ENCODE measurements at places on chromosomes 1 and 21. TPM values are rescaled to one million over a fixed set of nuclear protein-coding genes. Genes with fewer than 3 reads are reported as not detected.

The EFCAB7 gene
- 7.6 TPM for total RNA-seq

The CD34 gene
- 0.53 TPM for total RNA-seq

The TRIM67 gene
- total RNA-seq, result under 0.01 TPM

The S100A8 gene
- total RNA-seq, result not detected

The E2F2 gene
- total RNA-seq, result 0.93 TPM

The LCK gene
- total RNA-seq, result not detected

The AMY2B gene
- total RNA-seq, result 10.6 TPM

The AMY2A gene
- total RNA-seq, result not detected

The HES2 gene
- total RNA-seq, result 0.92 TPM

The DIO1 gene
- not detected for total RNA-seq

The NUDC gene
- 37.8 TPM for total RNA-seq

The ALX3 gene
- not detected for total RNA-seq

The PTPN22 gene
- 1.1 TPM for total RNA-seq

The C8B gene
- not detected for total RNA-seq

The TMEM79 gene
- 1.1 TPM for total RNA-seq

The CLDN17 gene
- not detected for total RNA-seq

The PARP1 gene
- total RNA-seq, result 49.8 TPM

The RIMS3 gene
- total RNA-seq, result 0.06 TPM

The FMO5 gene
- 1.3 TPM for total RNA-seq

The CELA2A gene
- total RNA-seq, result not detected

The HCRTR1 gene
- total RNA-seq, result 0.26 TPM

The SLC35F3 gene
- not detected for total RNA-seq

The RAB42 gene
- total RNA-seq, result 1.7 TPM

The MFSD2A gene
- 1.8 TPM for total RNA-seq

The RPTN gene
- not detected for total RNA-seq
